ENCODE measurements at places on chromosomes 7 and 10.
A peak's percentile ranks its signal among the peaks of the same experiment; 100 is the strongest.

GRCh38 chr7:1586126-1586826, 16.4 kb upstream of the PSMG3 start:
- no peak for DNase-seq

GRCh38 chr7:148622887-148623585, 32.5 kb downstream of the C7orf33 start:
- peak; percentile 97 for DNase-seq

GRCh38 chr10:70379581-70380176, 2.7 kb downstream of the LRRC20 start:
- peak; percentile 27 for DNase-seq

- no peak for DNase-seq
Observed at GRCh38 chr10:22693860-22694259, 20.5 kb downstream of the PIP4K2A start.

DNA sequence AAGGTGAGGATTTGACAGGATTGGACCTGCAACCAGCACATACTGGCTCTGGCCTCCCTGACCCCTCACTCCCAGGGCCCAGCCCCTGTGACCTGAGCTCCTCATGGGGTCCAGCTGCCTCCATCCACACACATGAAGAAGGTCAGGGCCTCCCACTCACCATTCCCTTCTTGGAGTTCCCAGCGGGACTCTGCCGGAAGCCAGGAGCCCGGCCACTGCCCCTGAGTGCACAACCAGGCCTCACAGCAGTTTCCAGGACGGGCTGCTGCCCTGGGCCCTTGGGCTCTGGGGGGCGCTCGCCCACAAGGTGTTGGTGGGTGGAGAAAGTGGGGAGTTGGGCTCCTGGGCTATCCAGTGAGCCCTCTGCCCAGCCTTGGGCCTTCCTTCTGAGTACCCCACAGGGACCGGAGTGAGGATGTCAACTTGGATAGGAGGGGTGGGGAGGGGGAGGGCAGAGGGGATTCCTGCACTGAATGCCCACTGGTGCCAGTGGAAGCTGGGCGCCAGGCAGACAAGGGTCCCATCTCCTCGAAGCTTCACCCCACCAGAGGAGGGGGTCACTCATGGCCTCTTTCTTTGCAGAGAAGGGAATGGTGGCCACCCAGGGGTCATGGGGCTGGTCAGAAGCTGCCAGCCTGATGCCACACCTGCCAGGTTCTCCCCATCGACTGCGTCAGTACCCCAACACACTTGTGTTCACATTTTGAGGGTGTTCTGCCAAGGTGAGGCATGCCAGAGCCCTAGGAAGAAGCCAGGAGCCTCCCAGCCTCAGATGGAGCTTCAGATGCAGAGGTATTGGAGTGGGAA, 115.3 kb downstream of the PTPN20 start:
- DNase-seq: no peak

GRCh38 chr7:149883452-149883861, 9.7 kb downstream of the ATP6V0E2 start:
- DNase-seq: peak; percentile 60

GRCh38 chr10:21212348-21212747, 313.1 kb downstream of the SKIDA1 start:
- DNase-seq: no peak

GRCh38 chr7:149048805-149049204, 20.5 kb upstream of the PDIA4 start:
- no peak for DNase-seq

- no peak for DNase-seq
Observed at GRCh38 chr7:106122713-106123112, 10.6 kb upstream of the SYPL1 start.

GRCh38 chr7:70647801-70648498, 484.0 kb upstream of the GALNT17 start:
- no peak for DNase-seq

- DNase-seq: no peak
Observed at GRCh38 chr7:87474533-87475358, 734 bp downstream of the ABCB4 start.

DNA sequence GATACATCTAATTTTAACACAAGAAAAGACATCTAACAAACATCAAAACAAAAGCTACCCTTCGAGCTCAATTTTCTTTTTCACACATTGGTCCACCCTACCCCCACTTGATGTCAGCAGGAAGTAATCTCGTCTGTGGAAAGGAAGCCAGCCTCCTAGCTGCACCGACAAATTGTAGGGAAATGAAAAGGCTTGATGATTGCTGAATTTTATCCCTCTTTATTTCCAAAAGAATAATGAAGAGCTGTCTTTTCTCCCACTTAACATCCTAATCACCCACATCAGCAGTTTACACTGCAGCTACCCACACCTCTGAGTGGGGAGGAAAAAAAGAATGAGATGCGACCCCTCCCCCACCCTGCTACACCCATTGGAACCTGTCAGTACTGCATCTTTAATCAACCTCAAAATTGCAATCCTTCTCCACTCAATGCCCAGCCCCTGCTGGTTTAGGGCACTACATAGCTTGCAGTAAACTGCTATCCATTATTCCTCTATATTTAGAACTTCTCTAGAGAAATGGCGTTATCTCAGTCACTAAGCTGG, 10.6 kb upstream of the CPVL start:
- DNase-seq: no peak

- DNase-seq: no peak
Observed at GRCh38 chr7:110388457-110388856, 702.5 kb upstream of the LRRN3 start.

- no peak for DNase-seq
Observed at GRCh38 chr10:27550823-27551222, 46.7 kb downstream of the RAB18 start.

- DNase-seq: no peak
Observed at GRCh38 chr10:45180946-45181875, 134.2 kb downstream of the OR13A1 start.

DNA sequence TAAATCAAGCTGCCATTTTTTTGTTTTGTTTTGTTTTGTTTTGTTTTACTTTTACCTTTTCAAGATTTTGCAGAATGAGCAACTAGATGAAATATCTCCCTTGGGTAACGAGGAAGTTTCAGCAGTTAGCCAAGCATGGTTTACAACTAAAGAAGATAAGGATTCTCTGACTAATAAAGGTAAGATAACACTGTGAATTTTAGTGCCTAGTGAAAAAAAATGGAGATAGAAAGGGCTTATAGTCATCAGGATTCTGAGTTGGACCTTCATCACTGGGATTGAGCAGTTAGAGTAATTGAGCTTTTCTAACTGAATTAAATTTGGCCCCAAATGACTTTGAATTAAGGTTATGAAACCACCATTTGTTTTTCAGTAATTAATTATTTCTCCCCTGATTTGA, 21.2 kb downstream of the DMTF1 start:
- no peak for DNase-seq

DNA sequence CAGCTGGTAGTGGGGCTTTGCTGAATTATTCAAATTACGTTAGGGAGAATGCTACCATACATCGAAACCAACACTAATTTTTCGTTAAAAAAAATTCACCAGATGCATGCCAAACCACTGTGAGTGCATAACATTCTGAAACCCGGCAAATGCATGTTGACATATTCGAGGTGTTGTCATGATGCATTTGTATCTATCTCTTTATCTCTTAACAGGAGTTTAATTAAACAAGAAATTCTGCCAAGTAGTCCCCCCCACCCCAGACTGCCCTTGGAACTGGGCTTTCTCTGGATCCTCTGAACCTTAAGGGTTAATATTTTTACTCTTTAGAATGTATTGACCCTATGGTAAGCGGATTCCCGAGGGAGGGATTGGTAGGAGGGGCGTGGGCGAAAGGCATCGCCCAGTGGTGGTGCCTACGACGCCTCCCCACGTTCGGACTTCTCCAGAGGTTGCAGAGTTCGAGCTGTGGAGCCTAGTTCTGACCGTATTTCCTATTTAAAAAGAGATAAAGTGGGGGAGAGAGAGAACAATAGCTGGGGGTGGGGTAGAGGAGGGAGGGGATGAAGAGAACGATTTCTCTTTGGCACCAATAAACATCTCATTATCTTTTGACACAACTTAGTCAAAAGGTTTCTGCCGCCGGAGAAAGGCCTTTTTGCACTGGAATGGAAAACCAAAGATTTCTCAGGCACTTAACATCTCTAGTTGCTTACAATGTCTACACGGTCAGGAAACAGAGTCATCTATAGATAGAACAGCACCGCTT, 7.2 kb downstream of the DLX6 start:
- no peak for DNase-seq

- no peak for DNase-seq
Observed at GRCh38 chr7:52540041-52540440, 495.4 kb upstream of the POM121L12 start.

DNA sequence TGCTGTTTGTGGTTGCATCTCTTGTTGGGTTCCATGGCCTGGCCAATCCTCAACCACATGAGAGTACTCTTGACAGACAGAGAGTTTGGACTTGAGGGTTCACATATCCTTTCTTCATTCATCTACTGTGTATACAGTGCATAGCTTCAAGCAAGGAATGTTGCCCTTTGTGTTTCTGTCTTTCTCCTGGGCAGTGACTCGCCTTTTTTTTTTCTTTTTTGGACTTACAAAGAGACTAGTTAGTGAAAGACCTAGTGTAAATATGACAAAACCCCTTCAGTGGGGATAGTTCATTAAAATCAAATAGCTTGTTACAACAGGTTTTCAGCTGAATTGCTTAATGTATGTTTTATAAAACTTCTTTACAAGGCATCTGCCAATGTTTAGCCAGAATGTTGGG, 290.2 kb downstream of the FGFR2 start:
- DNase-seq: no peak

DNA sequence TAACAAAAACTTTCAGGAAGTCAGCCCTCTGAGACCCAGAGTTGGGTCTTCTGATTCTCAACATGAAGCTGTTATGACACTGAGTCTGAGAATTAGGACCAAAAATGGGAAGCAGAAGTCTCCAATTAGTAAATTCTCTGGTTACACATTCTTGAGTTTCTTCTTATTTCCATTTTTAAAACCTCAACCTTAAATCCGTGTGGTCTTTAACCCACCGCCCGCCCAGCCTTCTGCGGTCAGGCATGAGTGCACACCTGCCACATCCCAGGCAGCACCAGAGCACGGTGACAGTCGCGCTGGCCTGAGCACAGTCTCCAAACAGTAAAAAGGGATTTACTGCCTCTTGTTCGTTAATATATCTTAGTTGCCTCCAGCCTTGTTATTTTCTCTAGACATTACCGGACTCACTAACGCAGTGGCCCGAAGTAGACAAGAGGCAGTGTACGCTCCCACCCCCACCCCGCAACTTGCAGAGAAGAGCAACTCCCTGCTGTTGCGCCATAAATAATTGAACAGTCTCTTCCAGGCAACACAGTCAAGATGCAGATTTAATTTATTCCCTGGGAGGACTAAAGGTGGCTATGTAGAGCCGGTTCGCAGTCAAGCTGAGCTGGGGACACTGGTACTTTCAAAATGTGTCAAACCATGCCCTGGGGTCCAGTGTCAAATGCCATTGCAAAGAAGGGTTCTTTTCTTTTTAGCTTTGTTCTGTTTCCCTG, 147.0 kb upstream of the CELF2 start:
- DNase-seq: no peak

DNA sequence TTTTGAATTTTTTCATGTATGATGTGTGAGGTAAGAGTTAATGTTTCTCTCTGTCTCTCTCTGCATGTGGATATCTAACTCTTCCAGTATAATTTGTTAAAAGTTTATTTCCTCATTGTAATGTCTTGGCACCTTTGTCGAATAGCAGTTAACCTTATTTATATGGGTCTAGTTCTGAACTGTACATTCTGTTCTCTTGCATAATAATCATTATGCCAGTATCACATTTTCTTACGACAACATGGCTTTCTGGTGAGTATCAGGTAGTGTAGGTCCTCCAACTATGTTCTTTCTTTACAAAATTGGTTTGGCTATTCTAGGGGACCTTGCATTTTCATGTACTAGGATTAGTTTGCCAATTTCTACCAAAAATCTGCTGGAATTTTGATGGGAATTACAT, 337.0 kb upstream of the FZD8 start:
- no peak for DNase-seq

Measured in NCI-H1694 (cell line).